Hematopoietic multipotent progenitor cell treated with erythropoietin and hydrocortisone succinate and interleukin-3 and kit ligand, for 15 days (in vitro differentiated cells): ENCODE measurements at places on chromosomes 5 and 9.

DNA sequence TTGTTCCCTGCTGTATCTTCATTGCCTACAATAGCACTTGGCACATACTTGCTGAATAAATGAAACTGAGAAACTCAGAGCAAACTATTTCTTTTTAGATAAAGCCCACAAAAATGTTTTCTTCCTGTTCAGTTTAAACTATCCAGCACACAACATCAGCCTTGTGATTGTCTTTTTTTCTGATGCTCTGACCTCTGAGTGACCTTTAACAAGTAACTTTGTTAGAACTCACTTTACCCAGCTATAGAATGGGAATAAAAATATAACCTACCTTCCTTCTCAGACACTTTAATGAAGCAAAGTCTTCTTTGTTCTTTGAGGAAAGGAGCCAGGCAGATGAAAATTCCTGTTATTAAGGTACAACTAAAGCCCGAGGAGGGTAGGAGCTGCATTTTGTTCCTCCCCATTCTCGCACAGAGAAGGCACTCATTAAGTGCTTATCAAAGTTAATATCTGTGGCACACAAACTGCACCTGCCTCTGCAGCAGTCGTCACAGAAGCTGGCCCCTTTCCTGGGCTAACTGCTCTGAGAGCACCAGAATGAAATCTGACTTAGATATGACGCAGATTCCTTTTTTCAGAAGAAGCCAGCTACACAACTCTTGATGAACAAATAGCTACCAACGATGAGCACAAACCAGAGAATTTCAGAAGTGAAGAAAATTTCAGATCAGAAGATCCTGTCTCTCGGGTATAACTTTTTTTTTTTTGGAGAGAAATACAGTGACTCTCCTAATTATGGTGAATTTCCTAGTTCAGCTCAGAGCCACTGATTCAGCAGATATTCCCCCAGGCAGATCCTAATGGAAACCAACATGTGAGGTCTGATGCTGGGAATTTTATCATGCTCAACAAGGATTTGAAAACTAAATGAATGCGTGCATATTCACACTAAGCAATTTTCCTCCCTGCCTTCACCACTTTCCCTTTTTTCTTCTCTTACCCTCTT lies 31.0 kb upstream of the NR3C1 start:
- DNase-seq = no peak

DNA sequence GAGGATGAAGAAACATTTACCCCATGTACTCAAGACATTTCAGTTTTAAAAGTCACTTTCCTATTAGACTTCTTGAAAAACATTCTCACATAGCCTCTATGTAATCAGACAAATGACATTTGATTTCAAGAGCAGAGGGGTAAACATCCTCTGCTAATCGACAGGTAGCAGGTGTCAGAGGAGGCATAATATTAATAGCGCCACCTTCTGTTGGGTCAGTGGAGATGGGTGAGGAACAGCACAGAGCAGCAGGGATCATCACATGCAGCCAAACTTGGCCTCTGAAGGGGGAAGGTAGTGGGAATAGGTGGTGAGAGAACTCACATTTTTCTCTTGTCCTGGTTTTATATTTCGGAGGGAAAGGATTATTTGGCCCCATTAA lies 3.3 kb upstream of the LSM11 start:
- DNase-seq = peak; percentile 52

DNA sequence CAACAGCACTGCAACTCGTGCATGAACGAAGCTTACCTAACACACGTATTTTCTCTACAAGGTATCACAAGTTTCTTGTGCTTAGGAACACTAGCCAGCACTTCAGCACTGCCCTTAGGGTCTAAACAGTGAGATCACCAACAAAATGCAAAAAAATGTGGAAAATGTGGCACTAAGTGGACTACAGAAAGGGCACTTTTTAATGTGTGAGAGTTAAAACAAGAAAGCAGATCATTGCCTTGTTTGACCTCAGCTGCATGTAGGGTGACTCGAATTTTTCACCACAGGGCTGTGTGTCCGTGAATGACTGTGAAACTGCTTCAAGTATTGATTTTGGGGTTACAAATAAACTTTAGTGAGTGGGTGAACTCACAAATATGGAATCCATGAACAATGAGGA lies 90.5 kb downstream of the MARCHF3 start:
- DNase-seq = no peak

DNA sequence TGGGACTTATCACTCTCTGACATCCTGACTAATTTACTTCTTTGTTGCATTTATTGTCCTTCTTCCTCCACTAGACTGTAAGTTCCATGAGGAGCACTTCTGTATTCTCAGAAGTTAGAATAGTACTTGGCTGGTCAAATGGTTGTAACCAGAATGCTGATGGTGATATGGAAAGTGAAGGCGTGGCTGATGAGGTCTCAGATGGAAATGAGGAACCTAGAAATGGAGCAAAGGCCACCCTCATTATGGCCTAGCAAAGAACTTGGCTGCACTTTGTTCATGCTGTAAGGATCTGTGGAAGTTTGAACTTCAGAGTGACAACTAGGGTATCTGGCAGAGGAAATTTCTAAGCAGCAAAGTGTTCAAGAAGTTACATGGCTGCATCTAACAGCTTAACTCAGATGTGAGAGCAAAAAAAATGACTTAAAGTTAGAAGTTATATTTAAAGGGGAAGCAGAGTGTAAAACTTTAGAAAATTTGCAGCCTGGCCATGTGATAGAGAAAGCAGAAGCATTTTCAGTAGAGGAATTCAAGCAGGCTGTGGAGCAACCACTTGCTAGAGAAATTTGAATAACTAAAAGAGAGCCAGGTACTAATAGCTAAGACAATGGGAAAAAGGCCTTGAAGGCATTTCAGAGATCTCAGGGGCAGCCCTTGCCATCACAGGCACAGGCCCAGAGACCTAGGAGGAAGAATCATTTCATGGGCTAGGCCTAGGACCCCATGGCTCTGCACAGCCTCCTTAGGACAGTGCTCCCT lies 14.9 kb upstream of the SLC22A5 start:
- DNase-seq = no peak

- no peak for DNase-seq
Observed at GRCh38 chr9:124436320-124436719, 13.9 kb upstream of the ADGRD2 start.

GRCh38 chr5:3417376-3417943 lies 178.2 kb upstream of the IRX1 start:
- no peak for DNase-seq

DNA sequence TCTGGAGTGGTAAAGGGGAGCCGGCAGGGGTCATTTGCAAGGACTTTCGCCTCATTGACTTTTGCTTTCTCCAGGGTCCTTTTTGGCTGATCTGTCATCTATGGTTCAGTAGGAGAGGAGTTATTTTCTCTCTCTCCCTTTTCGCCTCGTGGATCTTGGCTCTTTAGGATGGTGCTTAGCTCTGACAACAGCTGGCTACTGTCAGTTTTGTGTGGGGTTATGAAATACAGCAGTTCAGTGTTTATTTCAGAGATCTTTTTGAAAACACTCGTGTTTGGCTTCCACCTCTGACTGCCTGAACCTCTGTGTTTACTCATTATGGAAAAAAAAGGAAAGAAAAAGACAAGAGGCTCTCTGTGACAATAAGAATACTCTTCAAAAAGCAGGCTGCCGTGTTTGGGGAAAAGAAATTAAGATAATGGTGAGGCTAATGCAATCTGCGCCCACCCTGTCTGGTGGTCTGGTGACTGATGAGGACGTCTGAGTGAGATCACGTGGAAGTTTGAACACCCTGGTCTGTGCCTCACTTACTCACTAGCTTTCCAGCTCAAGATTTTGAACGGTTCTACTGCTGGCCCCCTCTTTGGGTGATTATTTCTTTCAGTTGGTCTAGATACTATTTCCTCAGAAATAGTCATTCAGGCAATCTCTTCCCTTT lies 567.7 kb downstream of the CAAP1 start:
- no peak for DNase-seq

DNA sequence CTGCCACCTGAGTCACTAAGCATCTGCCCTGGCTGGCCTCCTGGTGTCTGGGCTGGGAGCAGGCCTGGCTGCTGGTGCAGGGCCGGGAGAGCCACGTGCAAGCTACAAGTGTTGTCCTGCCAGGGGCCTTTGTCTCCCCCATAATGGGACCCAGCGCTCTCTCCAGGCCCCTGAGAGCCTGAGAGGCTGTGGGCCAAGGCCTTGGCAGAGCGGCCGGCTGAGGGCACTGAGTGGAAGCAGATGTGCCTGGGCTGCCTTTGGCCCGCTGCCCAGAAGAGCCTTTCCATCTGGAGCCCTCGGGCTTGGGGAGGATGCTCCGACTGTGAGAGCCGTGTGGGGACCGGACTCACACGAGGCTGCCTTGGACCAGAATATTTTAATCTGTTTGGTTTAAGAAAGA lies 185.5 kb downstream of the RGS3 start:
- no peak for DNase-seq

- DNase-seq = no peak
Observed at GRCh38 chr5:96812851-96813250, 5.1 kb upstream of the ERAP1 start.

DNA sequence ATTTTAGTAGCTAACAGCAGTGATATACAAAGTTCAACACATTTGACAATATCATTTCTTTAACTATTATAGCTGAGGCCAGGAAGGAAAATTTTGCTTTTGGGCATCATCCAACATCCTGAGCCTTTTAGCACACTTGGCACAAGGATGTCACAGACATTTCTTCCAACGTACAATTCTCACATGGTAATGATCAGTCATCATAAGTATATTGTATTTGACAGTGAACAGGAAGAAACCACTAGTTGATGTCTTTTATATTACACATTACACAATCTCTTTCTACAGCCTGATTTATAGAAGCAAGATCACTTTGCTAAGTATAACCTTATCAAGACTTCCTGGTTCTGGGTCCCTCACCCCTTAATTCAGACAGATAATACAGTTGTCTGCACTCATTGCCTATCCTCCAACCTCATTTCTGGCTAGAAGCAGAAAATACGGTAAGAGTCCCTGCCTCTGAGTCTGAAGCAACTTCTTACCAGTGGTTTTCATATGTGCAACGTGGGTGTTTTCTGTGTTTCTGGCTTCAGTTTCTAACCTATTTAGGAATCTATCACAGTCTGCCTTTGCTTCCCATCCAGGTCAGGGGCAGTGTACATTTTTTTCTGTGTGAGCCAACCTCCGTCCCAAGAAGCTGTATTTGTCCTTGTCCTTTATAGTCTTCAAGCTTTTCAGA lies 167.8 kb downstream of the PAM start:
- no peak for DNase-seq

- no peak for DNase-seq
Observed at GRCh38 chr5:134568761-134569695, 43.6 kb downstream of the JADE2 start.

DNA sequence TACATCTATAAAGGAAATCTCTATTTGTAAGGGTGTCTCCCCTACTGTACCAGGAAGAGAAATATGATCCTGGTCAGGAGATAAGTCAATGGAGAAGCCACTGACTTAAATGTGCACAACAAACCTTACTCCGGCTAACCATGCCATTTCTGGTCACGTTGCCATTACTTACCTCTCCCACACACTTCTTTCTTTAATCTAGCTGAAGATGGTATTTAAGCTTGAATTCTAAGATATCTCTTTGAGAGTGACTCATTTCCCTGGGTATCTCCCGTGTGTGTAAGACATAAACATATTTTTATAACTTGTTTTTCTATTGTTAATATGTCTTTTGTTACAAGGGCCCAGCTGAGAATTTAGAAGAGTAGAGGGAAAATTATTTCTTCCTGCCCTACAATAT lies 296.6 kb downstream of the SEMA5A start:
- DNase-seq = no peak

DNA sequence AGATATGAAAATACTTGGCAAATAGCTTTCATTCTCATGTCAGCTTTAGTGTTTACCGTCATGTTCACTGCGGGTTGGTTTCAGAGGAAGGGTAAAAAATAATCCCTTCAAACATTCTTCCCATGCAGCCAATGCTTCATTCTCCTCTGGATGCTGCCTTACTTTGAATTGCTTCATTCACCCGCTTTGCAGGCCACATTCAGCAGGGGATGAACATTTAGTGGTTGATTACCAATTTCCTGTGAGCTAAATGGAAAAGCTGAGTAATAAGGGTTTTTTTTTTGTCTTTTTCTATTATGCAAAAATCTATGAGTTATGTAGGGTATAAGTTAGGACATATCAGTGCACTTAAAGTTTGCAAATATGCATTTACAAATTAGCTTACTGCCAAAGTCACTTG lies 96.3 kb upstream of the MEF2C start:
- no peak for DNase-seq

GRCh38 chr5:131210151-131210510 lies 39.4 kb downstream of the LYRM7 start:
- DNase-seq = no peak

GRCh38 chr5:66744040-66744439 lies 147.8 kb downstream of the MAST4 start:
- peak; percentile 52 for DNase-seq

DNA sequence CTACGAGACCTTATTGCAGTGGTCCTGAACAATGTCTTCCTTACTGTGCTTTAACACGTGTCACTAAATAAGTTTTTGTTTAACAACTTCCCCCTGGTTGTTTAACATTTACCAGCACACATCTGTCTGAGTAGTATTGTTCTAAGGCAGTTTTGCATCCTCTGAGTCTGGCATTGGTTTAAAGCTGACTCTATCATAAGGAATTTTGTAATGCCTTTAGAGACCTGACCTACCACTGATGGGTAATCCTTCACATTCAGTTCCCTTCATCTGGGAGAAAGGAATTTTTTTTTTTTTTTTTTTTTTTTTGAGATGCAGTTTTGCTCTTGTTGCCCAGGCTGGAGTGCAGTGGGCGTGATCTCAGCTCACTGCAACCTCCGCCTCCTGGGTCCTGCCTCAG lies 20.0 kb upstream of the PCAT7 start:
- no peak for DNase-seq

- DNase-seq = no peak
Observed at GRCh38 chr5:135386096-135386495, 12.9 kb downstream of the MACROH2A1 start.

DNA sequence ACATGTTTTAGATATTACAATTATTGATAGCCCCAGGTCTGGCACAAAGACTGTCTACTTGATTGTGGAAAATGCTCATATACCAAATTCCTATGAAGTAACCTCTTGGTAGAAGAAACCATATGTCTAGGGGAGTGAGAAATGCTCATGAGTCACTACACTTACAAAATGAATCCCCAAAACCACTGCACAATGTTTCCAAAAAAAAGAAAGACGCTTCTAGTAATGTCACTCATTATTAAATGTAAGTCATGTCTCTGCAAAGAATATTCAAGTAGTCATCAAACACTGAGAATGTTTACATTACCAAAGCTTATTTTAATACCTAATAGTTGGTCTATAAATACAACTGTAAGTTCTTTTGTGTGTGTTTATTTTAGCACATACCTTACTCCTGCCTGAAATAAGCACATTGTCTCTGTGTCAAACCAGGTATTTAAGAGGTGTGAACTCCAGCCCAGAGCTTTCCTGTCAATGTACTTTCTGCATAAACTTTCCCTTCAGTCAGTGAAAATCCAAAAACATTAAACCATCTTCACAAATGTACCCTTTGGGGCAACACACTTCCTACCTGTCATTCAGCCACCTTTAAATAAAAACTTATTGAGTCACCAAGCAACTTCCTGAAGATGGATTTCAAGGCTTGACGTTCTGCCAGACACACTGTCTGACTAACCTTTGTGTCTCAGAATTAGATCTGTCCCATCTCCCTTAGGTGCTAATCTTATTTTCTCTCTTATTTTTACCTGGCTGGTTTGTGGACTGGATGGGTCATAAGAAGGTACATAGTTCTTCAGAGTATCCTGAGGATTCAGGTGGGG lies 194.0 kb downstream of the NFIB start:
- DNase-seq = no peak
